NCI-H69 (cell line): ENCODE measurements at places on chromosomes 13 and 19.

DNA sequence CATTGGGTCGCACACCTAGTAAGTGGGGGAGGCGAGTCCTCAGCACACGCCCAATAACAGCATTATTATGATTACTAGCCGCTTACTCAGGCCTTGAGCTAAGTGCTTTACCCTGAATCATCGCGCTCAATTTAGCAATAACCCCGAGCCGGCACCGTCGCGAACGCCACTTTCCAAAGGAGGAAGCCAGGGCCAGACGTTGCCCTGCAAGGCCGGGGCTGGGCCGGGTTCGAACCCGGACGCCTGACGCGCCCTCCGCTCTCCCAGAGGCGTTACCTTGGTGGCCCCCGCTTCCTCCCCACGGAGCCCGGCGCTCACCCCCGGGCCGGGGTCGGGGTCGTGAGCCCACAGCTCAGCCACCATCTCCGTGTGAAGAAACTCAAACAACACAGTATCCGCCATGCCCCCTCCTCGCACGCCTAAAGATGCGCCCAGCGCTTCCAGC, at the start of gene TRAPPC6A:
TRAPPC6A (minus strand) TSS at position 421 of the 445 bp plus-strand sequence; CDS start at position 402, 19 bp downstream.
- peak; percentile 81 for DNase-seq

DNA sequence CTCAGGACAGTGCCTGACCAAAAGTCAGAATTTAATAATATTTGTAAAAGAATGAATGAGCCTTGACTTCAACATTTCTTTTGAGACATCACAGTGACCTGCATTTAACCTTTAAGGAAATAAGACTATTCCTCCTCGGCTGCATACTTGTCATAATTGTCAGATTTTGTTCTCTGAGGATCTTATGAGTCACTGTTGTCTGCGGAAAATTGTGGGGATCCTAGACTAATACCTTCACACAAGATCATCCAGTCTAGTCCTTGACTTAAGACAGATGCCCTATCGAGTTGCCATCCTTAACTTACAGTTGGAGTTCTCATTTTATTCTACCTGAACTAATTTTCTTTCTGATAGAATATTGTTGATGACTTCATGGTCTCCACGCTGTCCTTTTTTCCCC, 198.4 kb downstream of the DLEU7 start:
- DNase-seq: no peak

DNA sequence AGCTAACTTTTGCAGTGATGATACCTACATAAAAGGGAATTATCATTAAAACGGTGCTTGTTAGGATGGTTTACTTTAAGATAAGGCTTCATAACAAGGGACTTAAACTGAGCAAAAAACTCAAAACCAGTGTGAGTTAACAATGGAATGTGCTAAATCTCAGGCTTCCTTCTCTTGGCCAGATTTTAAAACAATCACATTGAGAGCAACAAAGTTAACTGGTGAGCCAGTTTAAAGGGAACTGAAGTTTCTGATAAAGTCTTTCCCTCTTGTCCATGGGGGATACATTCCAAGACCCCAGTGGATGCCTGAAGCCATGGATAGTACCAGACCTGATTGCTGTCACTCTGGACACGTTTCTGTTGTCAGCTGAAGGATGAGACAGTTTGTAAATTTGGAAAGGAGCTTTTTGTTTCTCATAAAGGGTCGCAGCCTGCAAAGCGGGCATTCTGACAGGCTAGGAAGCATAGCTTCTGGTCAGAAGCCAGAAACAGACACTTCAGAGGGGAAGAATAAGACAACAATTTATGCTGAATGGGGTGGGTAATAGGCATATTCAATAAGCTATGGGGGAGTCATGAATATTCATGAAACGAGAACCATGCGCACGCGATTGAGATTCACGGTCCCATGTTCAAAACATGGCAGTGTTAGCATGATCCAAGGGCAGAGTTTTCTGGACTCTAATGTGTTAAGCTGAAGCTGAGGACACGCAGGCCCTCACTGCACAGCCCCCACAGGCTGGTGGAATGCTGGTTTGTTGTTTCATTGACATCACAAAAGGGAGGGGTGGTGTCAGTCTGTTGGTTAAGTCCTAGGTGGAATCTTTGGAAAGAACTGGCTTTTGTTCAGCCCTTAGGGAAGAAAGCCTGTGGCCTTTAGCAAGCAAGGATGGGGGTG, 150.6 kb upstream of the RNF113B start:
- peak; percentile 20 for DNase-seq

- peak; percentile 92 for DNase-seq
Observed at GRCh38 chr13:38819053-38819452, 132.2 kb downstream of the FREM2 start.

DNA sequence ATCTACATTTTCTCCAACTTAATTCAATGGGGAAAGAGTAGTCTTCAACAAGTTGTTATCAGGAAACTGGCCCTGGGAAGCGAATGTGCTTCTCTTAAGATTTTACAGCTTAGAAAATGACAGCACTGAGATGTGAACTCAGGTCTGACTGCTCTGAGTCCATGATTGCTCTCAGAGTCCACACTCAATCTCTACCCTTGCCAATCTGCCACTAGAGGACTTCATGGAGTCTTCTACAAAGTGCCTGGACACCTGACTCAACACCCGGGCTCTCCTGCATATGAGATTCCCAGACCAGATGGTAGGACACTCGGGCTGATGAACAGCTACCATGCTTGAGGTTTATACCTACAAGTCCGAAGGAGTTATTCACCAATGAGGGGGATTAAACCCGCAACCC, 74.8 kb downstream of the ABCC4 start:
- DNase-seq: no peak

DNA sequence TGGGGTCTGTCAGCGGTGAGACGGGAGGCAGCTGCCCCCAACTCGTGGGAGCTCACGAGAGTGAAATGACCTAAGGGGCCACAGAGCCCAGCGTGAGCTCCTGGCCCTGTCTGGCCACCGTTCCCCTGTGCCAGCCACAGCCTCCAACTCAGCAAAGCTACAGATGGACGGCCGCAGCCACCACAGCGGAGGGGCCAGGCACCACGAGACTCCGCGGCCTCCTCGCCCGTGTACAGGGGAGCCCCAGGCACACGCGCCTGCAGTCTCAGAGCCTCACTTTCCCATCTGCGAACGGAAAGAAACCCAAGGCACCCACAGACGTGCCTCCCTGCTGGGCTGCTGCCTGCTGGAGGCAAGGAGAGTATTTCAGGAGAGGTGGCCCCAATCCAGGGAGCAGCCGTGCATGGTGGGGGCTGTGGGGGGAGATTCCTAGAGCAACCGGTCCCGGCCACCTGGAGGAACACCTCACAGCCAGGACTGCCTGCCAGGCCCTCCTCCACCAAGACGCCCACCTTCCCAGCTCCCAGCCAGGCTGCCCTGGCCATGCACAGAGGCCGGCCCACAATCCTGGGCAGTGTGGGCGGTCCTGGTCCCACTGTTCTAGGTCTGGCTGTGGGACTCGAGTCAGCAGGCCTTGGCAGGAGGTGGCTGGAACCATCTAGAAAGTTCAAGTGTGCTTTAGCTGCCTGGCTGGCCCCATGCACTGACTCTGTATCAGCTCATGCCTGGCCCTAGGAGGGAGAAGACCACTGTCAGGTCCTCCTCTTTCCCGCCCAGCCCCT, 1.9 kb downstream of the MKNK2 start:
- DNase-seq: no peak

- no peak for DNase-seq
Observed at GRCh38 chr19:58366585-58367430, 4.3 kb upstream of the ZNF497 start.

DNA sequence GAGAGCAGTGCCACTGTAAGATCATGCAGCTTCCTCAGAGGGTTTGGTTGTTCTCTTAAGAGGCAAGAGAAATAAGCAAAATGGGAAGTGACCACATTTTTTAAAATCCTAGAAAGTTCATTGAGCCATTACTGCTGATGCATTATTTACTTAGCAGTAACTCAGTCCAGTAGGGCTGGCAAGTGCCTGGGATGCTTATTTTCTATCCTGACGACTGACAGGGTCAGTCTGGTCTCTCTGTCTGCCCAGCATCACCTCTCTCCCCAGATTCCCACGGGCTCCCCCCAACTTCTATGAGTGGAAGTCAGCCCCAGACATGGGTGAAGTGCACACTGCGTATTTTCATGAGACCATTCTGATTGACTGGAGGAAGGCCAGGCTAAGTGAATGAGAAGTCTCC, 10.4 kb downstream of the SHISA2 start:
- DNase-seq: no peak

GRCh38 chr13:75372923-75373841, 108.8 kb downstream of the TBC1D4 start:
- DNase-seq: no peak

DNA sequence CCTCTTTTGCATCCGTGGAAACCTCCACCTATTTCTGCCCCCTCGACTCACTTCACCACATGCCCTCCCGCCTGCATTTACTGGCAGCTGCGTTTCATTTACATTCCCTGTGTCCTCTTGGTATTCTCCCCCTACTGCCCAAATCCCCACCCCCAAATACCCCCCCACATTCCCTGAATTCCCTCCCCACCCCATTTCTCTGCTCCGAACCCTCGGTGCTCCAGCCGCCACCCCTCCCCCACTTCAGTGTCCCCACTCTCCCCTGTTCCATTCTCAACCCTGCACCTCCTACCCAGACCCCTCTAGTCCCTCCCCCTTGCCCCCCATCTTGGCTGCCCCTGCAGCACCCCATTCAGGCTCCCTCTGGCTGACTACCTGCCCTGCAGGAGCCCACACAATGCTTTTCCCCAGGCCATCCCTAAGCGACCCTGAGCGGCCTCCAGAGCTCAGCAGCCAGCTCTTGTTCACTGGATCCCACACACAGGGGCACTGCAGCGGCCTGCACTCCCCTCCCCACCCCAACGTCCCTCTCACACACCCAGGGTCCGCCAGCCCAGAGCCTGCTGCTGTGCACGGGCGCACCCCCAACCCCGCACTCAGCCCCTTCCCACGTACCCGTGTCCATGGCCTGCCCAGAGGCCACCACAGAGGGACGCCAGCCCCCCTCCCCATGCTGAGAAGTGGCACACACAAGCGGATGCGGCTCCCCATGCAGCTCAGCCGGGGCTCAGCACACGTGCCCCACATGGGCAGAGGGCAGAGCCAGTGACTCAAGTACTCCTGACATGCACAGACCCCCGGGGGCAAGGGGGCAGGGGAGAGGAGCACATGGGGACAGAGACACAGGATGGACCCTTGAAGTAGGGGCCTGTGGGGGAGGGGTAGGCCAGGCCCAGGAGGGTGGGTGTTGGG, 26.3 kb downstream of the SHANK1 start:
- no peak for DNase-seq

DNA sequence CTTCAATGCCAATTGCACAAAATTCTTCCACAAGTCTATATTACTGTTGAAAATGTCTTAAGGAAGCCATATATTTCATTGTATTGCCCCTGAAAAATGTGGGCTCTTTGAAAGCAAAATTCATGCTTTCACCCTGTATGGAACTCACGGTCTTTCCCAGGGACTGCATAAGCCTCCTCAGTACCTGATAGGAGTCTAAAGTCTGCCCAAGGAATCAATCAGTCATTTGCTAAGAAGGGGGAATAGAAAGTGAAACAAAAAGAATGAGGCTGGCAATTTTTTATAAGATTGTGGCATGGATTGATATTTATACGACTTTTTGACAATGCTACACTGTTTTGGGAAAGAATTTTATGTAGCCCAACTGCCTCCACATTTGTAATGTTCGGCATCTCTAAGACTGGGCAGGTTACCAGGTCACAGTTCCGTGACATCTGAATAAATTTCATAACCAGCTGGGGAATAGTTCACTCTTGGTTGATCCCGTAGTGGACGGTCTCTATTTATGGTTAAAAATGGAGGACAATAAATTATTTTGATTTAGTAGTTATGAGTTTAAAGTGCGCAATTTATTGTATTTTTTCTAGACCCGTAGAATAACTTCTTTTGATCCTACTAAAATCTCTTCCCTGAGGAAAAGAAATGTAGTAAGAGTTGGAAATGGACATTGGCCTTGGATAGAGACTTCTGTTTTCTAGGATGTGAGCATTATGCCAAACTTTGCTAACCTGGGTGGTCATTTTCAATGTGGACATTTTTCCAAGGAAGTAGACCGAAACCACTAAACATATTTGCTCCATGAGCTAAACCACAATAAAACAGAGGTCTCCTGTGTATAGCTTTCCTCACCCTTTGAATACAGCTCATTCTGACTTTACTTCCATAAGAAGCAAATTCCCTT, 1585.4 kb downstream of the EFNB2 start:
- DNase-seq: no peak

DNA sequence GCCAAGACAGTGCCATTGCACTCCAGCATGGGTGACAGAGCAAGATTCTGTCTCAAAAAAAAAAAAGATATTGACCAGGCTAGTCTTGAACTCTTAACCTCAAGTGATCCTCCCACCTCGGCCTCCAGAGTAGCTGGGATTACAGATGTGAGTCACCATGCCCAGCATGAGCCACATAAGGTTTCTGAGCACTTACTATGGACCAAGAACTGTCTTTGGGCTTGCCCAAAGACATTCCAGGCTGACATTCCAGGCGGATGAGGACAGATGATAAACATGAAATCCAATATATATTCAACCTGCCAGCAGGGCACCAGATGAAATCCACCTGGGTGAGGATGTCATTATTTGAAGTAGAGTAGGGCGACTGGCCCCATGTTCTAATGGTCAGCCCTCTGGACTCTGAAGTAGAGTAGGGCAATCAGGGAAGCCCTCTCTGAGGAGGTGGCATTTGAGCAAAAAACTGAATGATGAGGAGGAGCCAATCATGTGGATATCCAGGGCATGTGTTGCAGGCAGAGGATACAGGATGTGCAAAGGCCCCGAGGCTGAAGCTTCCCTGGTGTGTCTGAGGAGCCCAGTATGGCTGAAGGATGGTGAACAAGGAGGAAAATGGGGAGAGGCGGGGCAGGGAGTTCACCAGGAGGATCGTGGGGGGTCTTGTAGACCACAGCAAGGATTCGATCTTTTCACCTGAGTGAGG, 4.0 kb downstream of the C19orf38 start:
- no peak for DNase-seq

GRCh38 chr13:112968910-112969691, at the start of gene MCF2L:
Gene MCF2L, plus strand, starts transcription at chr13:112969214. Its CDS starts 166 bp downstream, at chr13:112969380.
- peak; percentile 93 for DNase-seq

GRCh38 chr19:2865334-2866100, 1.6 kb upstream of the ZNF556 start:
- peak; percentile 78 for DNase-seq

GRCh38 chr13:98299235-98299965, 122.3 kb upstream of the RNF113B start:
- DNase-seq: no peak
